IMR-90 (cell line): ENCODE measurements at places on chromosomes 16 and 17.

- peak; percentile 49 for DNase-seq
Measured at GRCh38 chr16:56743840-56744239, 13.9 kb downstream of the NUP93 start.

- DNase-seq: peak; percentile 78
Measured at GRCh38 chr17:78828470-78829185, 12.0 kb downstream of the USP36 start.

DNA sequence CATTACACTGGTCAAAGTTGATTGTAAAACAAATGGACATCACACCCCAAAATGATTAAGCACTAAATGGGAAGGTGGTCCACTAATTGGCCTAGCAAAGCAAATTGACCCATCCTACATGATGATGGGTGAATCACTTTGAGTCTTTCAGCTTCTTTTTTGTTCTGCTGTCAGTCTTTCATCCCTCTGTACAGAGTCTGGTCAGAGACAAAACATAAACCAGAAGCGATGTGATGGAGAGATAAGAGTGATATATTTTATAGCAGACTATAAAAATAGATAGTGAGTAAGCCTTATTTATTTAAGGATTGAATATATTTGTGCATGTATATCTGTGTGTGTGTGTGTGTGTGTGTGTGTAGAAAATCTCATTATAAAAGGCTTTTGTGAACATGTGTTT, 618.4 kb upstream of the SOX9 start:
- no peak for DNase-seq

DNA sequence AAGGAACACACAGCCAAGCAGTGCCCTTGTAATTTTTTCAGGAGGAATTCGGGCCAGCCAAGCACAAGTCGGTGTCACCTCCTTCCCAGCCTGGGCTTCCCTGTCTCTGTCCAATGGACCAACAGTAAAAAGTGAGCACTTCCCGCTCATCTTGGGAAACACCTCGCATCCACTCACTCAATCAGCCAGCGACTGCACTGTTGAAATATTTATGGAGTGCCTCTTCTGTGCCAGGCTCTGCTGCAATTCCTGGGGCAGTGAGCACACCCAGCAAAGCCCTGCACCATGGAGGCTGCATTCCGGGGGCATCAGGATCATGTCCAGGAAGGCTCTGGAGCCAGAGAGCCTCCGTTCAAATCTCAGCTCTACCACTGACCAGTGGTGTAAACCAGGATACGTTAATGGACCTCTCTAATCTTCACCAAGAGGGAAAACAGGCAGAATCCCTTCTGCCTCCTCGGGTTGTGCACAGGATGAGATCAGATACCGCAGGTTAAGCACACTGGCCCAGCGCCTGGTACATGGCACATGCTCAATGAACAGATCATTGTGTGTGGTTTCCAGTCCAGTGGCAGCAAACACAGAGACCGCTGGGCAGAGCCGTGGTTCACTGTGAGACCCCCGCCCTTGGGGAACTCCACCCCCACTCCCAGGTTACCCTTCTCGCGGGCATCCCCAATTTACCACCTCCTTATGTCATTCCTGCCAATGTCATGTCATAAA, 194.3 kb downstream of the ZNF423 start:
- no peak for DNase-seq

DNA sequence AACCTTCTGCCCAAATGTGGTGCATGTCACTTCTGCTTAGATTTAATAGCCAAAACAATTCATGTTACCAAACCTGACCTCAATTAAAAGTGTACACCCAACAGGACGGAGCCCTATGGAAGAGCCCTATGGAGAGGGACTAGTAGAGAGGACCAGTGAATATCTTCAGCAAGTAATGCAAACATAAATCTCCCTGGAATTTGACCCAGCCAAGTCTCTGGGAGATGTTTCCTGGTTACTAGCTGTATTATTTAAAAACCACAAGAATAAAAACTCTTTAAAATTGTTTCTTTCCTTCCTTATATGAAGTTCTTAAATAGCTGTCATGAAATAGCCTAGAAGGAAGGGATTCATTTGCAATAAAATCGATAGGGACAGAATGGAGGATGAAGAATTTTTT, 255.8 kb downstream of the CDH11 start:
- peak; percentile 36 for DNase-seq

DNA sequence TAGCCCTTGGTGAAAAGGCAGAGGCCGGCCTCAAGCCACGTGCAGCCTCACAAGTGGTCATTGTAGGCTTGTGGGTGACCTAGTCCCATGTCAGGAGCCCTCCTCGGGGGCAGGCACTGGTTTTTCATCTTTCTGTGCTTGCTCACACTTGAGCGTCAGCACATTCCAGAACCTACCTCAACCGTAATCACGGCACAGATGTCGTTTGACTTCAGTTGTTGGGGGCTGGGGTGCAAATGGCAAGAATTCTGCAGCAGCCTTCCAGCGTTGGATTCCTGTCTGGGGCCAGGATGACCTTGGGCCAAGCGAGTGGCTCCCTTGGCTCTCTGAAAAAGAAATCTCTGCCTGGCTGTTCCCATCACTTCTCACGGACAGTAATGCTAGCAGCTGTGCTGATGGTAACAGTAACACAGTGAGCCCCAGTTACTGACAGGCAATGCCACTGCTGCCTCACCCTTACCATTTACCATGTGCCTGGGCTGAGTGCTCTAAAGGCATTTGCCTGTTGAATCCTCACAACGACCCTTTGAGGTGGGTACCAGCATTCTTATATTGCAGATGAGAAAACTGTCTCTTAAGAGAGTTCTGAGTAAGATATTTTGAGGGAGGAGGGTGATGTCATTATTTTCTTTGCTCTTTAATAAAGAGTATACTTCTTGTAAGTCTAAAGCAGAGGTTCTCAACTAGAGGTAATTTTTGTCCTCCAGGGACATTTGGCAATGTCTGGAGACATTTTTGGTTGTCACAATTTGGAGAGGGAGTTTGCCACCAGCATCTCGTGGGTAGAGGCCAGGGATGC, 46.5 kb downstream of the KSR1 start:
- DNase-seq: peak; percentile 99

- DNase-seq: peak; percentile 58
Measured at GRCh38 chr17:17200831-17201230, 5.3 kb downstream of the PLD6 start.

- DNase-seq: peak; percentile 61
Measured at GRCh38 chr17:20263595-20263994, 203.7 kb downstream of the LGALS9B start.

- DNase-seq: peak; percentile 83
Measured at GRCh38 chr17:12089809-12090384, 69.2 kb downstream of the MAP2K4 start.

DNA sequence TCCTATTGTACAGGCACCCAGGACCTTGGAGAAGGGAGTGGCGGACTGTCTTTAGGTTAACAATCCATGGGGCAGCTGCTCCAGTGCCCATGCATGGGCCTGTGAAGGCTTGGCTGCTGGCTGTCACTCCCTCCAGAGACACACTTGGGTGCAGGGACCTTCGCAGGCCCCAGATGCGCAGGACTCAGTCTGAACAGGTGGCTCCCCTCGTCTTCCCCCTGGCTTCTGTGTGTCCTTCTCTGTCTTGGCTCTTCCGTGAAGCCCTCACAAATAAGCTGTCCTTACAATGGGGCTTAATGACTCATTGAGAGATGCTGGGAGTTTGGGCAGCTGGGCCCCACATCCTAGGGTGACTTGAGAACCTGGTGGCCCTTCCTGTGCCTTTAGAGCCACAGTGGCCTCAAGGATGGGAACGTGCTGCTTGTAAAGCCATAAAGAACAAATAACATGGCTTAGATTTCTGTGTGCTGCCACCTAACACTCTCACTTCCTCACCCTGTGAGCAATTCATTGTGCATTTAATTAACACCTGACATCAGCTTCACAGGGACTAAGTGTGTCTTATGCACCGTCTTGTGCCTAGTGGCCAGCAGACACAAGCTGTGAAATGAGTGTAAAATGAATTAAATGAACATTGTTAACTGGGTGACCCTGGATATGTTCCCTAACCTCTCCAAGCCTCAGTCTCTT, 340.7 kb downstream of the SNX29 start:
- no peak for DNase-seq
